Chondrocyte (in vitro differentiated cells): ENCODE measurements at places on chromosomes 1 and 21. TPM values are rescaled to one million over a fixed set of nuclear protein-coding genes. Genes with fewer than 3 reads are reported as not detected.

GRCh38 chr1:217590598-217590997 is 40.3 kb downstream of the GPATCH2 start:
- no peak for DNase-seq

- no peak for DNase-seq
Observed at GRCh38 chr1:29145739-29146437, 22.2 kb upstream of the TMEM200B start.

DNA sequence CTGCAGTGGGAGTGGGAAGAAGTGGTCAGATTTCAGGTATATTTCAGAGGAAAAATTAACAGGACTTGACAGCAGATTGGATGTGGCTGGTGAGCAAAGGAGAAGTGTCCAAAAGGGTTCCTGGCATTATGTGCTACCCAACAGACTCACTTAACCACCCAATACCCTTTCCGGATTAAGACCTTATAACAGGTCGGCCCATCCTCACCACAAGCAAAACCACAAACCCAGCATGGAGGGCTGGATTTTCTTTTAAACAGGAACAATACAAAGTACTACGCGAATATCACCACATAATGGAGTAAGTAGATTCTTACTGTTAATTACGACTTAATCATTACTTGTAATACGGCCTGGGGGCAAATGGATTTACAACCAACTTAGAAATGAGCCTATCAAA is 59.2 kb downstream of the WDR64 start:
- DNase-seq: no peak

FMN2 gene
- 3.5 to 4.1 TPM (median 3.8 TPM) in 3 replicates for total RNA-seq

LRRC38 gene
- total RNA-seq: not detected in 3 replicates

- DNase-seq: no peak
Observed at GRCh38 chr1:56411484-56412180, 167.7 kb downstream of the PLPP3 start.

DNA sequence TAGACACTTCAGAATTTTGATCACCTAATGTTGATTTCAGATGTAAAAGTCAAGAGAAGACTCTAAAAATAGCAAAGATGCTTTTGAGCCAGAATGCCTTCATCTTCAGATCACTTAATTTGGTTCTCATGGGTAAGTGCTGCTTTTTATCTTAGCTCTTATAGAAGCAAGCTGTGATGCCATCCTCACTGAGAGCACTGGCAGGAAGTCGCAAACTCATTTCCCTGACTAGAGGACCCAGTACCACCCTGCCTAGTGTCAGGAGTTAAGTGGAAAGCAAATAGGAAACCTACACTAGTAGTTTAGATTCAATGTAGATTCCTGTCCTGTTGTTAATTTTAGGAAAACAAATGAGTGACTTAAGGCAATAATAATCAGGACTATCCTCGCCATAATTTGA is 12.1 kb downstream of the IFNAR2 start:
- no peak for DNase-seq

- DNase-seq: no peak
Observed at GRCh38 chr1:234330843-234331215, 42.4 kb upstream of the COA6 start.

DNA sequence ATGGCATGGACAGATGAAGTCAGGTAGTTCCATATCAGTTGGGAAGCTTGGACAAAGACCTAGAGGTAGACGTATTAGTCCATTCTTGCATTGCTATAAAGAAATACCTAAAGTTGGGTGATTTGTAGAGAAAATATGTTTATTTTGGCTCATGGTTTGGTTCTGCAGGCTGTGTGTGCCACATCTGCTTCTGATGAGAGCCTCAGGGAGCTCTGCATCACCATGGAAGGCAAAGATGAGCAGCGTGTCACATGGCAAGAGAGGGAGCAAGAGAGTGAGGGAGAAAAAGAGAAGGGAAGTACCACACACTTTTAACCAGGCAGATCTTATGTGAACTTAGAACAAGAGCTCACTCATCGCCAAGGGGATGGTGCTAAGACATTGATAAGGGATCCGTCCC is 9.0 kb downstream of the TSACC start:
- no peak for DNase-seq
